ENCODE measurements at places on chromosomes 4 and X.

DNA sequence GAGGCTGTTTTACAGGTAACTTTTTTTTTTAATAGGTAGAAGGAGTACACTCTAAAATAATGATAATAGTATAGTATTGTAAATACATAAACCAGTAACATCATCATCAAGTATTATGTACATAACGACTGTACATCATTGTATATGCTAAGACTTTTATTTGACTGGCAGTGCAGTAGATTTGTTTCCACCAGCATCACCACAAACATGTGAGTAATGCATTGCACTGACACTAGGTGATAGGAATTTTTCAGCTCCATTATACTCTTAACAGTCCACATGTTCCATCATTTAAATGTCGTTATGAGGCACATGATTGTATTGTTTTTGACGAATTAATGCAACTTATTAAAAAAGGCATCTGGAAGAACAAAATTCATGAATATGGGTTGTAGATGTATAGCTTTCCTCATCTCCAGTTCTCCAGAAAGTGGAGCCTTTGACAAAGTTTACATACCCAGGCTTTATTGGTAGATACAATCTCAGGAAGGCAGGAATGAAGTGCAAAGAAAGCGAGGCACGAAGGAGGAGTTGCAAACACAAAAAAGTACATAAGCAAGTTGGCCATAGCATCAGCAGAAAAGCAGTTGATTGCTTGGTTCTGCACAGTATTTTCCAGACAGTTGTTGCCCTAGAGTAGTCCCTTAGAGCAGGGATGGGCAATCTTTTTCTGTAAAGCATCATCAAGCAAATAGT is 336.9 kb upstream of the NR3C2 start:
- no peak for ATAC-seq

- ATAC-seq, result peak; percentile 7
These were observed 1.1 kb upstream of the FGF16 start for GRCh38 chrX:77446029-77446585.

- no peak for ATAC-seq
These were observed 16.5 kb upstream of the PNPLA4 start for GRCh38 chrX:7943600-7944245.

DNA sequence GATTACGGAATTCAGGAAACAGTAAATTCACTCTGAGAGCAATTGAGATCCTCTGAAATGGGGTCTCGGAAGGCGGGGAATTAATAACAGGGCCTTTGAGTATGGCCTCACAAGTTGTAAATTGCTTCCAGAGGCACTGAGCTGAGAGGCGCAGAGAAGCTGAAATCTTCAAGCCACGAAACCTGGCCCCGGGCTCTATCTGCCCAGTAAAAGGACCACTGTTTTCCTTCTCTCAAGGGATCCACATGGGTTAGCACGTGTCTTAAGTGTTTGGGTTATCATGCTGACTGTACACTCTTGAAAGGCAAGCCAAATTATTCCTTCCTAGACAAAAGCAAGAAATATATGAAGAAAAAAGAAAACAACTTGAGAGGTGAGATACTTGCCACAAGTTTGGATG is 1012.9 kb upstream of the FTHL17 start:
- ATAC-seq, result no peak

DNA sequence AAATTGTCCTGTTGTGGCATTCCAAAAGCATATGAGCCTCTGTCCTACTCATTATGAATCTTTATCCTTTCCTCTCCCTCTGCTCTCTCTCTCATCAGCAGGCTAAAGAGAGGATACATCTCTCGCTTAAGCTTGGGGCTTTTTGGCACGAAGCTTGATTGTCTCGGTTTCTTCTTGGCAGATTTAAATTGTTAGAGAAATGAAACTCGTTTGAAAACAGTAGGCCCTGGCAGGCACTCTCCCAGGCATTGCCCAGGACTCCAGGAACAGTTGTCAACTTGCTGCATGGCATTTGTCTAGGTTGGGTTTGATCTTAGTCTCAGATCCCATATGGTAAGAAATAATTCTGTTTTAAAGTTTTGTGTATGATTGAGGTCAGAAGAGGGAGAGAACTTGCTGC is 35.5 kb downstream of the NAA11 start:
- ATAC-seq, result no peak

GRCh38 chr4:99447079-99447478 is 11.9 kb upstream of the ADH7 start:
- ATAC-seq, result peak; percentile 99

- no peak for ATAC-seq
These were observed 6.7 kb downstream of the RTL8B start for GRCh38 chrX:135015523-135016245.

- peak; percentile 16 for ATAC-seq
These were observed 408 bp downstream of the TMEM33 start for GRCh38 chr4:41935652-41936021.

- ATAC-seq, result peak; percentile 86
These were observed 16.2 kb downstream of the POU4F2 start for GRCh38 chr4:146654687-146655520.

DNA sequence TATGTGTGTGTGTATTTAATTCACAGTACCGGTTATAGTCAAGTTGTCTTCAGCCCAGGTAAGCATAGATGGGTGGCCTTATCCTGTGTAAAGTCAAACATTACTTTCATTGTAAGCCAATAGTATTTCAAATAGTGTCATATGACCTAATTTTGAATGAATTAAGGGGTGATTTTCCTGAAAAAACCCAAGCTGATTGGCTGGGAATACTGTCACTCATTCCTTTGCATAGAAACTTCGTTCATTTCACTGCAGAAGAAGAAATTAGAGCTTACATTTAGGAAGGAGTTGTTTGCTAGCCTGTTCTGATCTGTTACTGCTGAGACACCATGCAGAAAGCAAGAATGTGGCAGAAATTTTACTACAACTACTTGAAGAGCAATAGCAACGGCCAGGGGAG is 45.4 kb downstream of the SMARCAD1 start:
- no peak for ATAC-seq

GRCh38 chr4:51874551-51874950 is 31.6 kb downstream of the DCUN1D4 start:
- no peak for ATAC-seq

DNA sequence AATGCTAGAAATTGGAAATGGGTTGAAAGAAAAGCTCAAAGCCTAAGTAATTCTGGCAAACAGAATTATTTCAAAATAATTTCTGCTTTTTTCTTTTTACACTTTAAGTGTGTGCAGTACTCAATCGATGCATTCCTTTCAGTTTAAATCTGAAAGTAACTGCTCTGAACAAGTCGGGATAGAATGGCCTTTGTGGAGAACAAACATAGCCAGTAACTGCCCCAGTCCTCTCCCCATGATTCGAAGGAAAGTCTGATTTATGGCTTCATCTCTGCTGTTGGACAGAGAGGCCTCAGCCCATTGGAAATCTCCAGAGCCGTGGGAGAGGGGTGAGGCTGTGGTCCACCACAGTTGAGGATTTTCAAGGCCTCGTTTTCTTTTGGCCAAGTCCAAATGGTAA is 174.0 kb upstream of the TLL1 start:
- ATAC-seq, result no peak

DNA sequence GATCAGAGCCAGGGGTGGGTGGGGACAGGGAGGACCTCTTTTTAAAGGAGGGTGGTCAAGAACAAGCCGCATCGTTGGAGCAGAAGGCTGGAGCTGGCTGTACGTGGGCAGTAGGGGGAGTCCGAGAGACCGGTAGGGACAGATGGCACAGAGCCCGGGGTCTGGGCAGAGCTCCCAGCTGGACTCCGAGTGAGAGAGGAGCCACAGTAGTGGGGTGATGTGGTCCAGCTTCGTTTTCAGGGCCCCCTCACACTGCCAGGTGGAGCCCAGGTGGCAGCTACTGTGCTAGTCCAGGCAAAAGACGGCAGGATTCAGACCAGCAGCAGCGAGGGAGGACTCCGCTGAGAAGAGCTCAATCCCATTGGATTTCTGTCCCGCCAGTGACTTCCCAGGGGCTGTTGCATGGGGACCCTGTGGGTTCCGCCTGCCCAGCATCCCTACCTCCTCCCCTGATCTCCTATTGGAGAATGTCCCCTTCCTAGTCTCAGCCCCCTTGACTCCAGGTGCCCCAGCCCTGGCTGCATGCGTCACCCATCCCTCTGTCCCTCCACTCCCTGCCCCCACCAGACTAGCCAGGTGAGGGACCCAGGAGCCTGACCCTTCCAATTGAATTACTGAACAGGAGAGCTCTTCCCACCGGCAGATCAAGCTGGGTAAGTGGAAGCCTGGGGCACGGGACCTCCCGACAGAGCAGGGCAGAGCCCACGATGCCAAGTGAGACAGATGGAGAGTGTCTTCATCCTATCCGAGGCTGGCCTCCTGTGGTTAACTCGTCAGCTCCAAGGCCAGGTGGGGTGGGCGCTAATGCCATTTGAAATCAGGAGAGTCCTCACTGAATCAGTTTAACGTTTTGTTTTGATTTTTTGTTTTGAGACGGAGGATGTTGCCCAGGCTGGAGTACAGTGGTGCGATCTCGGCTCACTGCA is 2.9 kb downstream of the ARHGAP4 start:
- ATAC-seq, result no peak
